ENCODE measurements at places on chromosomes 12 and 14. TPM values are rescaled to one million over a fixed set of nuclear protein-coding genes. Genes with fewer than 3 reads are reported as not detected.

Gene SPIC
- polyA plus RNA-seq, result not detected

Gene FGD4
- polyA plus RNA-seq, result 15.2 TPM

Gene TMEM30B
- 27.5 TPM for polyA plus RNA-seq

Gene CTSG
- not detected for polyA plus RNA-seq

DNA sequence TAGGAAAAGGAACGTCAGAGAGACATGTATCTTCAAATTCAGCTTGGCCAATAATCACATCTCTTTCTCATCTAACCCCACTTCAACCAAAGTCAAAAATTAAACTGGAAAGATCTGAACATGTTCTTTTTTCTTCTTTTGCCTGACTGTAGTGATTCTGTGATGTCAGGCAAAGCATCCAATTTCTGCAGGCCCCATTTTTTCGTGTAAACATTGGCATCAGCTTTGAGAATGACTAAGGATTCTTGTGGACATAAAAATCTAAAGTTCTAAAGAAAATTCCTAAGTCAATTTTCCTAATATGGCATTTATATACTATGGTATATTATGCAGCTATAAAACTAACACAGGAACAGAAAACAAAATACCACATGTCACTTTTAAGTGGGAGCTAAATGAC lies 89.1 kb downstream of the STXBP6 start:
- H3K27me3 ChIP-seq, result no peaks in the 10 kb centered on the region
- no peaks in the 10 kb centered on the region for H3K36me3 ChIP-seq
- peaks cover 16% of the 10 kb centered on the region for H3K4me1 ChIP-seq
- no peak for DNase-seq
- no peak overlapping the region for H3K4me3 ChIP-seq
- H3K27ac ChIP-seq, result peak overlapping the region; percentile 47

DNA sequence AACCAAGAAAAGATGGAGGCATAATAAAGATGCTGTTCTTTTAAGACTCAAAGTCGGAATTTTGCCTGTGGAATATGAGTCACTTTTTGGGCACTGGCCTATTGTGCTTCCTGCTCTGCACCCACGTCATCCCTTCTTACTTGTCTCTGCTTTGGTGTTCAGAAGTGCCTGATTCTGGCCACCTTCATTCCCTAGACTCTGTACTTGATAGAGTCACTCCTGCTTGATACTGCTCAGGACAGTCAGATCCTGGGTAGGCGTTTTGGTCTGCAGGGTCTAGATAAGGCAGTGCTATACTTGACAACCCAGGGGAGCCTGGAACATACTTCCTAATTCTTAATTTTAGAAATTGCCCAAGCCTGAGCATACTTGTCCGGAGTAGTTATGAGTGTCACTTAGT lies 1.9 kb downstream of the LRRK2 start:
- no peaks in the 10 kb centered on the region for H3K27me3 ChIP-seq
- H3K27ac ChIP-seq, result peak overlapping the region; percentile 77
- H3K36me3 ChIP-seq, result no peaks in the 10 kb centered on the region

DNA sequence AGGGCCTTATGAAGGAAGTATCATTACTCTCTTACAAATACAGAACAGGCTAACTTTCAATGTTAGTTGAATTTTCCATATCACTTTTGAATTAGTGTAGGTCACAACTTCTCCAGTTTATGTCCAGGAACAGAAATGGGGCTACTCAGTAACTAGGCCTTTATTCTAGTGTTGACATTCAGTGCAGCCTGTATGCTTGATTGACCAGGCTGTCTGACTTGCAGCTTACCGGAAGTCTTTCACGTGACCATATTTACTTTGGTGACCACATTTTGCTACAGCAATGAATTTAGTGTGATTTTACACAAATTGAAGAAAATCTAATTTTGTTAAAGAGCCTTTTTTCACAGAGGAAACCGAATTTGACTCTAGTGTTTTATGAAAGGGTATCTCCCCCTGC lies 12.4 kb downstream of the MTERF2 start:
- H3K36me3 ChIP-seq, result peaks cover 5% of the 10 kb centered on the region
- H3K27me3 ChIP-seq, result no peaks in the 10 kb centered on the region
- peaks cover 26% of the 10 kb centered on the region for H3K4me1 ChIP-seq
- H3K4me3 ChIP-seq, result no peak overlapping the region

- no peak overlapping the region for H3K27ac ChIP-seq
- H3K36me3 ChIP-seq, result peaks cover 8% of the 10 kb centered on the region
- no peaks in the 10 kb centered on the region for H3K27me3 ChIP-seq
- no peak overlapping the region for H3K4me3 ChIP-seq
- no peak for DNase-seq
Measured at GRCh38 chr14:34580381-34580780, 40.9 kb upstream of the EAPP start.

- no peak overlapping the region for H3K4me3 ChIP-seq
- DNase-seq, result no peak
- H3K27ac ChIP-seq, result no peak overlapping the region
Measured at GRCh38 chr12:27511031-27511722, 12.8 kb upstream of the PPFIBP1 start.

DNA sequence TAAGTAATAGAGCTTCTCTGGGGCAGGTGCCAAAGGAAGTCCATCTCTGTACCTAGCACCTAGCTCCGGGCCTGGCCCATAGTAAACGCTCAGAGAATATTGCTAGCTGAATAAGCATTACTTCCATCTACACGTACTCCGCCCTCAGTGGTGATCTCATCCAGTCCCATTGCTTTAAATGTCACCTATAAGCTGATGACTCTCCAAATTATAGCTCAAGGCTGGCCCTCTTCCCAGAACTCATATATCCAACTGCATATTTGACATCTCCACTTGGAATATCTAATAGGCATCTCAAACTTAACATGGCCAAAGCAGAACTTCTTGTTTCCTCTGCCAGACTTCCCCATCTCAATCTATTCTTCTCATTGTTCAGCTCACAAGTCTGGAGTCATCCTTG lies 6.9 kb upstream of the DYNLL1 start:
- no peak overlapping the region for H3K4me3 ChIP-seq
- H3K36me3 ChIP-seq, result peaks cover 18% of the 10 kb centered on the region
- H3K27ac ChIP-seq, result no peak overlapping the region
- no peak for DNase-seq
- no peaks in the 10 kb centered on the region for H3K27me3 ChIP-seq

Data from small intestine (tissue), 16 donors.